ENCODE measurements at places on chromosomes 7 and 10.

- no peak for DNase-seq
Observed at GRCh38 chr10:84308021-84308420, 20.4 kb upstream of the CCSER2 start.

DNA sequence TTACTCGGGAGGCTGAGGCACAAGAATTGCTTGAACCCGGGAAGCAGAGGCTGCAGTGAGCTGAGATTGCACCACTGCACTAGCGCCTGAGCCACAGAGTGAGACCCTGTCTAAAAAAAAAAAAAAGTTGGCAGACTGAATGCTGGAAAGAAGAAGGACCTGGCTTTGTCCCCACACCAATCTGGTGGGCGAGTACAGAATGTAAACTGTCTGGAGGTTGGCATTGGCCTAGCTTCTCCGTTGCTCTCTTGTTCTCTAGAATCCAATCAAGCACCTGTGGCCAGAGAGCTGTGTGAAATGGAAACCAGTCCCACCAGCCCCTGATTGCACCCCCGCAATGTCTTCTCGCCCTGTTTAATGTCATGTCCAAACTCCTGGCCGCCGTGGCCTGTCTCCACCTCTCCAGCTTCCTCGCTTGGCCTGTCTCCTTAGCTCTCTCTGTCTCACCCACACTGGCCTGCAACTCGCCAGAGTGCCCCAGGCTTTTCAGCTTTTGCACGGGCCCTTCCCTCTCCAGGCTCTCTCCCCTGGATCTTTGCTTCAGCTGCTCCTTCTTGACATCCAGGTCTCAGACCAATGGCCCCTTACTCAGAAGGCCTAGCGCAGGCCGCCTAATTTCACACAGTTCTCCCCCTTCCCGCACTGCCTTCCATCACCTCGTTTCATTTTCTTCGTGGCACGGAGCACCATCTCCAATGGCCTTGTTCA is 670 bp upstream of the AGK start:
- peak; percentile 70 for DNase-seq

DNA sequence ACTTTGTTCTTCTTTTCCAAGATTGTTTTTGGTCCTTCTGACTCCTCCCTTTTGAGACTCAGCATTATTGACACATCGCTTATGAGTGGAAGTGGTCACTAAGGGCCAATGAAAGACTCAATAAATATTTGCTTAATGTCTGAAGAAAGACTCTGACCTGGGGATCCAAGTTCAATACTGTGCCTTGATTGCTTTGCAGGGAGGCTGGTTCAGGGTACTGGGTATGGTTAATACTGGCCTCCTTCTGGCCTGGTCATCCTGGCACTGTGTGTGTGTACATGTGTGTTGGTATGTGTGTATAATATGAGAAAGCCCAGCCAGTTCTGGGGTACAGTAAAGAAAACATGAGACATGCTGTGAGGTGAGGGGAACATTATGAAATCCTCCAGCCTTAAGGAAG is 7.6 kb upstream of the PDZD8 start:
- no peak for DNase-seq

DNA sequence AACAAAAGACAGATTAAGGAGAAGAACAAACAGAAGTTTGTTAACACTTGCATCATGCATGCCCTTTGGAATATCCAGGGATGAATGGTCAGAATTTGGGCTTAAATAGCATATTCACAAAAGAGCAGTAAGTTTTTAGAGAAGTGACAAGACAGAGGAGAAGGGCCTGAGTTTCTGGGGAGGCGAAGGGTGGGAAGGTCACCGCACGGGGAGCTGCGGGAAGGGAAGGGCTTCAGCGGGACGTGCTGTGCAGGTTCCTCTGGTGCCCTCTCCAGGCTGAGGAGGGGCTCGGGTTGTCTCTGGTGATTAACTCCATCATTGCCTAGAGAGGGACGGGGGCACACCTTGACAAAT is 10.4 kb upstream of the ZNF22 start:
- DNase-seq: peak; percentile 80

GRCh38 chr7:97466071-97466470 is 265.8 kb upstream of the TAC1 start:
- DNase-seq: no peak

DNA sequence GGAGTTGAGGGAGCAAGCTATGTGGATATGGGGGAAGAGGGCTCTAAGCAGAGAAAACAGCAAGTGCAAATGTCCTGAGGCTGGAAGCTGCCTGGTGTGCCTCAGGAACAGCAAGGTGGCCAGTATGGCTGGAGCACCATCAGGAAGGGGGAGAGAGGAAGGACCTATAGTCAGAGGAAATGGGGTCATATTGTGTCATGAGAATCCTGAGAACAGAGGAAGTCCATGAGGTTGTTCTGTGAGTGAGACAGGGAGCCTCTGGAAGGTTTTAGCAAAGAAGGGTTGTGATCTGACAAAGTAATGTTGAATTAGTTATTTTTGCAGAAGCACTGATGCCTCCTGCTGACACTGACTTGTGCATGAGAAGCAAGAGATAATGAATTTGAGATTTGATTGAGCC is 204.3 kb downstream of the PTEN start:
- DNase-seq: no peak

DNA sequence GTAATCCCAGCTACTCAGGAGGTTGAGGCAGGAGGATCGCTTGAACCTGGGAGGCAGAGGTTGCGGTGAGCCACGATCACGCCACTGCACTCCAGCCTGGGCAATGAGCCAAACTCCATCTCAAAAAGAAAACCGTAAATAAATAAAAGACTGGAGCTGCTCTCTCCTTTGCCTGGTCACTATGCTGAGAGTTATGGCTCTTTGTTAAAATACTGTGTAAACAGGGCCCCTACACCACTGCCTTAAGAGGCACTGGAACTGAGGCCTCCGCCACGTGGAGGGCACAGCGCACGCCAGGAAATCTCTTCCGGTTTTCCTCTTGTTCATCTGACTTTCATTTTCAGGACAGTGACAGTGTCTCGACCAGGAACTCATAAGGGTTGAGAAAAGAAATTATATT is 123.3 kb downstream of the PAXIP1 start:
- DNase-seq: no peak

DNA sequence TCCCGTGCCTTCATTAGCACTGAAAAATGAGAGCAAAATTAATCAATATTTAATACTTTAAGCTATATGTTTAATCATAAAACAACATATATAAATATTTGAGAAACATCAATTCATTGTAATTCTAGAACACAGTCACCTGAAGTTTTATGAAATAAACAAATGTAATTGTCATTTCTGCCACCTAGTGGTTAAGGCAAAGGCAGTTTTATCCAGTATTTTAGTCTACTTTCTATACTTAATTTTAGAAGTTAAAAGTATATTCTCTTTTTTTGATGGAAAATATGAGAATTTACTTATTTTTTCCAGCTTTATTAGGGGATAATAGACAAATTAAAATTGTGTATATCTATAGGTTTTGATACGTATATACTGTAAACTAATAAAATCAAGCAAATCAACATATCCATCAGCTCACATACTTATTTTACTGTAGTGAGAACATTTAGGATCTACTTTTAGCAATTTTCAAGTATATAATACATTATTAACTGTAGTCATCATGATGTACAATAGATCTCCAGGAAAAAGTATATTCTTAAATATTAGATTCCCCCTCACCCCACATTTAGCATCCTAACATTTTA is 16.9 kb downstream of the PCGF6 start:
- no peak for DNase-seq

DNA sequence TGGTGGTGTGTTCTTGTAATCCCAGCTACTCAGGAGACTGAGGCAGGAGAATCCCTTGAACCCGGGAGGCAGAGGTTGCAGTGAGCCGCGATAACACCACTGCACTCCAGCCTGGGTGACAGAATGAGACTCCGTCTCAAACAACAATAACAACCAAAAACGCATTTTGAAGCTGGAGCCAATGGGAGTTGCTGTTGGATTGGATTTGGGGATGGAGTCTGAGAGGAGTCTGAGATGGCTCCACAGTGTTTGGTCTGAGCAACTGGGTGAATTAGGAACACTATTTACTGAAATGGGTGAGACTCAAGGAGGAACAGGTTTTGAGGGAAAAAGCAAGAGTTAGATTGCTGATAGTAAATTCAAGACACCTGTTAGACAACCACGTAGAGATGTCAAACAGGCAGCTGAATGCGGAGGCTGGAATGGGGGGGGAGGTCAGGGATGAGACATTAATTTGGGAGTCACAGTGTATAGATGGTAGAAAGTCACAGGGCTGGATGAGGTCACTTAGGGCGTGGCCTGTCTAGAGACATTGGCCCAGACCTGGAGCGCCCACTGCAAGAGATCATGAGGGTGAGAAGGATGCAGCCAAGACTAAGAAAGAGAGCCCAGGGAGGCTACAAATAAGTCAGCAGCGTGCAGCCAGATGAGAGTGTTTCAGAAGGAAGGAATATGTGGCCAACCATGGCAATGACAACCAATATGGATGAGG is 56.4 kb downstream of the CYCS start:
- DNase-seq: peak; percentile 57

GRCh38 chr10:100896876-100897461 is 15.8 kb upstream of the SLF2 start:
- DNase-seq: peak; percentile 25

- no peak for DNase-seq
Observed at GRCh38 chr7:100212631-100213286, 7.0 kb upstream of the PVRIG start.

DNA sequence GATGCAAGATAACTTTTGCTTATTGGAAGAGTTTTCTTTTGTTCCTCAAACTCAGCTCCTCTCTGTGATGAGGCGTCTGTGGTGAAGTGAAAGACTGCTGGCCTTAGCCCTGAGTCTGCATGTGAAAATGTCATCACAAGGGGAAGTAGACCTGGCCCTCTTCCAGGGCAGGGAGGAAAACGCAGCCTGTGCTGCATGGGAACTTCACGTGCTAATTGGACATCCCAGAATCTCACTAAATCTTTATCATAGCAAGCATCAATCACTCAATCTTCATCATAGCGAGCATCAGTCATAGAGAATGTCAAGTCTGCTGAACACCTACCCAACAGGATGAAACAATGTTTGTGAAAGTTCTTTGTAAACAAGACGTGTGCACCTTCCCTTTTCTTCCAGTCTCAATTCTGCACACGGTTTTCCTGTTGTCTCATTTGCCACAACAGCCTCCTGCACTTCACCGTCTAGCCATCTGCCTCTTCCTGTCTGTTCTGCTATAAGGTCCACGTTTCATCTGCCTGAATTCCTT is 314.6 kb downstream of the FRMD4A start:
- DNase-seq: no peak

DNA sequence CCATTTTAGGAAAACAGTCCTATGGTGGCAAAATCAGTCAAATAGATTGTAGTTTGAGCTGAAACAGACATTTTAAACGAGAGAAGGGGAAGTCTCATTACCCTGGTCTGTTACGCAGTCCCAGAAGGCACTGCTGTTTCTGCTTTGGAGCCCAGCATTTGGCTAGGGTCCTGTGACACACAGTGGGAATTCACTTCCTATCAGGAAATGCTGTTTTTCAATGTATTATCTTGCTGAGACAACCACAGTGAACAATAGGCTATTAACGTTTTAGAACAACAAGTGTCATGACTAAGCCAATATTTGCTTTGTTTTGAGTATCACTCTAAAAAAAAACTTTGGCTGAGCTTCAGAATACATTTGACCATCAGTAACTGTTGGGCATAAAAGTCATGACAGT is 74.1 kb downstream of the ADD3 start:
- no peak for DNase-seq

DNA sequence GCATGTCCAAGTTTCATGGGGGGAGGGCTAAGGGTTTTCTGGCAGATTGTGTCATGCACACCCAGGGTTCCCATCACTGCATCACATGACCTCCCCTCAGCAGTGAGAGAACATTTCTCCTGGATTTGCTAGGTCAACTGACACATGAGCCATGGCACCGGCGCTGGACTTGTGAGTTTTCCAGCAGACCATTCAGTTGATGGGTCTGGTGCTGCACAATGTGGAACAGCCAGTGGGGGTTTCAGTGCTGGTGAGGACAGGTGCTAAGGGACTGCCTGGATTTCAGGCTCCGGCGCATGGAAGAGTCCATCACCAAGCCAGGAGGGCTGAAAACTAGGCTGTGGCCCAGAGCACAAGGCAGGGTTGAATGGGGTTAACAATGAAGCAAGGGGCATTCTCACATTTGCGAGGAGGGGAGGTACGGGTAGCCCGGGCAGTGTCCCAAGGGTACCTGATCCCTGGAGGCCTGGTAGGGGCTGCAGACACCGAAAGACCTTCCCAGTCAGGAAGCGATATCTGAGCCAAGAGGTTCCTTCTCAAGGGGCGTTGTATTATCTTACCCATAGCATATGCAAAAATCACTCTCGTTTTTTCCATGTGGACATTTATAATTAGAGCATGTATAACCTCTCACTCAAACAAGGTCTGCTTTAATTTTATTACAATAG is 203.0 kb downstream of the TNS3 start:
- DNase-seq: no peak

DNA sequence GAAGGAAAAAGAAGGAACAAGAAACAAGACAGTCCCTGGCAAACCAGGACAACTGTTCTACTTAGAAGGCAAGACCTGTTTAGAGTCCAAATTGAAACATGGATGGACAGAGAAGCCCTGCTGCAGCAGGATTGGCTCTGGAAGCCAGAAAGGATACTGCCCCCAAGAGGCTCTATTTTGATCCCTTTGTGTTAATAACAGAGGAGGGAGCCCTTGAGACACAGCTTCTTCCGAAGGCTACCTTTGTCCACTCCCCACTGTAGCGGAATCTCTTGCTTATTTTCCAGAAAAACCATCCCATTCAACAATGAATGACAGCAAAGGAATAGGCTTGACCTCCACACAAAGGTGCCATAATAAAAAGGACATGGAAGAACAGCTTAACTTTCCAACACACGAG is 120.3 kb upstream of the FOXK1 start:
- DNase-seq: no peak

DNA sequence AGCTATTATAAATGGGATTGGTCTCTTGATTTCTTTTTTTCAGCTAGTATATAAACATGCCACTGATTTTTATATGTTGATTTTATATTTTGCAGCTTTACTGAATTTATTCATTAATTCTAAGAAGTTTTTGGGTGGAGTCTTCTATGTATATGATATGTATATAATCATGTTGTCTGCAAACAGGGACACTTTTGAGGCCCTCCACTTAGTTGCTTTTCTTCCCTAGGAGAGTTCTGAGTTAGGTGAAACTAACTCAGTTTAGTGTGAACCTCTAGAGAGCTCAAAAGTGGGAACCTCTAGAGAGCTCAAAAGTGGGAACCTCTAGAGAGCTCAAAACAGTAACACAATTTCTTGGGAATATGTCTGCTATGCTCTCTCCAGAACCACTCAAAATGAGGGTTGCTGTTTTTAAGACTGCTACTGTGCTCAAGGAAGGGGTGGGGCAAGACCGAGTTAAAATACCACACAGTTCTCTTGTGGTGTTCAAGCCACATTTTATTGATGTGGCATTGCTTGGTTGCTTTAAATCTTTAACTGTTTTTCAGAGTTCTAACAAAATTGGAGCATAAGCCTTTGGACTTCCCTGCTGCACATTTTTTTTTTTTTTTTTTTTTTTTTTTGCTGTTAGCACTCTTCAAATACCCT is 13.2 kb downstream of the CCDC7 start:
- no peak for DNase-seq

DNA sequence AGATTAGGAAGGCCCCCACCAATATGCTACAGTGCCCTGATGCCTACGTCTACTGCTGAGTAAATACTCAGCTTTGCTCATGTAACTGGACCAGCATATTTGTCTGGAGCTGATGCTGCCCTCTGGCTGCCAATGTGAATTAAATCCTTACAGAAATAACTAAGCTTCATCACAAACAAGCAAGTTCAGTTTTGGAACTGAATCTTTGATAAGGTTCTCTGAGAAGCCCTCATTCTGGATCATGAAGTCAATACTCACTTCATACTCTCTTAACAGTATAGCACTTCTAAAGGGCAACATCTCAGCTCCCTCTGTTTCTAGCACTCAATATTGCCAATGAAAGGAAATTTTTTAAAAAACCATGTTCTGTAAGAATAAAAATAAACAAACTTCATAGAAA is 246.7 kb downstream of the ETV1 start:
- no peak for DNase-seq

Data from islet precursor cell (in vitro differentiated cells).